ENCODE measurements at places on chromosomes 2 and 18.
A peak's percentile ranks its signal among the peaks of the same experiment; 100 is the strongest.

DNA sequence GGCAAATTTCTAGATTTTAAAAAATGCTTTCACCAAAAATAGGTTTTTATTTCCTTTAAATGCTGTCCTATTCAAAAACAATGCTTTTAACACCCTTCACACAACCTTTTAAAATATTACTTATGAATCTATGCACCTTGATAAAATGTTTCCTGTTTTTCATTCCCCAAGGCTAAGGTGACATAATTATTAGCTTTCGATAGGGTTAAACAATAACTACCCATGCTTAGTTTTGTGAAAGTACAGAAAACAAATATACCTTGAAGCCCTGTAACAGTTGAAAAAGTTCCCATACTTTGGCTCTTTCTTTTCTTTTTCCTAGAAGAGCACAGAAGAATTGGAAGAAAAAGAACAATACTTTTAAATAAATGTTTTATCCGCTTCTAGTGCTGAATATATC, 54.9 kb upstream of the ITPRID2 start:
- DNase-seq, result no peak

- no peak for DNase-seq
Observed at GRCh38 chr2:220215785-220216184, 588.4 kb downstream of the SLC4A3 start.

DNA sequence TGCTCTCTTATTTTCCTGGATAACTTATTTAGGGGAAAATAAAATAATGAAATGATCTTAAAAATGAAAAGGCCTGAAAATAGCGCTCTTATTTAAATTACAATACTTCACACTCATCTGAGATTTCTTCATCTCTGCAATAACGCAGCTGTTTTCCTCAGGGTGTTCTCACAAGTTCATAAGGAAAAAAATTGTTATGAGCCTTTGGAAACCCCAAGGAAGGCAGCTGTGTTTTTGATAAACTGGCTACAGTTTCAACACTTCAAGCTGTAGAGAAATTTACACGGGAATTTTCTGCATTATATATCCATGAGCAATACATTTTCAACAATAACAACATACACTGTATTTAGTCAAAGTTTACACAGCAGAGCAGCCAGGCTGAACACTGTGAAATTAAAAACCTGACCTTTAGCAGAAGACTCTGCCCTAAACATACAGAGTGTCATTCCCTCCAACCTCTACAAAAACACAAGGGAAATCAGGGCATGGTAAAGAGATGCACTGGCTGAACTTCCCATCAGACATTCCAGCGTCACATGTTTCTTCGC, 959.6 kb downstream of the SLC4A3 start:
- DNase-seq, result no peak

- DNase-seq, result no peak
Observed at GRCh38 chr18:59878644-59879043, 21.2 kb upstream of the PMAIP1 start.

GRCh38 chr2:719191-719590, 42.0 kb upstream of the TMEM18 start:
- DNase-seq, result no peak

DNA sequence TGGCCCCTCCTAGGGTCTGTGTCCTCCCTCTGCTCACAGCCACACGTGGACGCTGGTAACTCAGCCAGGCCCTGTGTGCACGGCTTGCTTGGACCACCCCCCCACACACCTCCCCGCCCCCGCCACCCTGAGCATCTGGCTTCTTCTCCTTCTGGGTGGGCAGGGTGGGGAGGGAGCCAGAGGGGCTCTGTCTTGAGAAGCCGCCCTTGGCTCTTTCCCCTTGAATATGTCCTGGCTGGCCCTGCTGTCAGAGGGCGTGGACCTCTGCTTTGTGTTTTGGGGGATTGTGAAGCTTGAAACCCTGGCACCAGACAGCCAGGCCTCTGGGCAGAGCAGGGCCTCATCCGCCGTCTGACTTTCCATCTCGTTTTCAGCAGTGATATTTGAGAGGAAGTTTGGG, 72.1 kb downstream of the GLI2 start:
- no peak for DNase-seq

GRCh38 chr2:218799990-218800389, 18.0 kb downstream of the CYP27A1 start:
- DNase-seq, result no peak

- DNase-seq, result no peak
Observed at GRCh38 chr18:1930291-1931270, 640.7 kb downstream of the METTL4 start.

DNA sequence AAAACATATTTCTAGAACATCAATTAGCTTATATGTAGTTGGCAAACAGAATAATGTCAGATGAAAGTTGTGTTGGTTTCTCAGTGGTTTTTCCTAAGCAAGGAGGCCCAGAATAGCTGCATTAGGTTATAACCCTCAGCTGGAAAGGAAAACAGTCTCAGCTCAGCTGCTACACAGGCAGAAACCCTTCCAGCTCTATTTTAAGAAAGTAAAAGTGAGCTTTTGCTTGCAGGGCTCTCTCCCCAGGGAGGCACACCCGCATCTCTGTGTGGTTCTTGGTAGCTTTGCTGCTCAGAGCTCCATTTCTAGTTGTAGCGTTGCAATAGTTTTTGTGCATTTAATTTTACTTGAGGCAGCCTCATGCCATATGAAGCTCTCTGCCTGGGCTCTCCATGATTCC, 54.6 kb downstream of the PIKFYVE start:
- DNase-seq, result no peak

GRCh38 chr2:236086971-236087465, 81.2 kb downstream of the GBX2 start:
- DNase-seq, result no peak

DNA sequence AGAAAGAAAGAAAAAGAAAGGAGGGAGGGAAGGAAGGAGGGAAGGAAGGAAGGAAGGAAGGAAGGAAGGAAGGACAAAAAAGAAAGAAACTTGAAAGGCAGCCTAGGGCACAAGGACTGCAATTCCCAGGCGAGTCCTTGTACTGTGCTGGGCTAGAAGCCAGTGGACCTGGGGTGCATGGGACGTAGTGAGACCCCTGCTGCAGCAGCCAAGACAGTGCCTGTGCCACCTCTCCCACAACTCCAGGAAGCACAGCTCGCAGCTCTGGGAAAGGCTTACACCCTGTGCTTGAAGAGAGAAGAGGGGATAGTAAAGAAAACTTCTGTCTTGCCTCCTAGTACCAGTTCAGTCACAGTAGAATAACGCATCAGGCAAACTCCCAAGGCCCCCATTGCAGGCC, 227.9 kb upstream of the CDH7 start:
- DNase-seq, result no peak

- DNase-seq, result no peak
Observed at GRCh38 chr2:50754514-50754913, 277.4 kb downstream of the NRXN1 start.

DNA sequence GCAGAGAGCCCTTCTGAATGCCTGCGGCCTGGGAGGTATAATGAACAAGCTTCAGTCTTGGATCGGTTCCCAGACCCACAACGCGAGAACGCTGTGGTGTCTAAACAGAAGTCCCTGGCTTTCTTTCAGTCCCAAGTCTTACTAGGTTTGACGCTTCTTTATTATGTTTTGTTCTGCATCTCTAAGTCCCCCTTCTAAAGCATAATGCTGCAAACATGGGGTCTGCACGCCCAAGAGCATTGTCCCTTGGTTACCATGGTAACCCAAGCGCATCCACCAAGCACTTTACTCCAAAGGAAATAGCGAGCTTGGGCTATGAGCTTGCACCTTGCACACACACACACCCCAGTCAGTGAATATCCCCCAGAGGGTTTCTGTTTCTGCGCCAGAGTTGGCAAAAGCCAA, 193.7 kb downstream of the INO80D start:
- peak; percentile 10 for DNase-seq

GRCh38 chr2:67900826-67901225, 162.0 kb downstream of the C1D start:
- no peak for DNase-seq

- peak; percentile 9 for DNase-seq
Observed at GRCh38 chr2:219509780-219510511, 4.3 kb upstream of the ASIC4 start.

DNA sequence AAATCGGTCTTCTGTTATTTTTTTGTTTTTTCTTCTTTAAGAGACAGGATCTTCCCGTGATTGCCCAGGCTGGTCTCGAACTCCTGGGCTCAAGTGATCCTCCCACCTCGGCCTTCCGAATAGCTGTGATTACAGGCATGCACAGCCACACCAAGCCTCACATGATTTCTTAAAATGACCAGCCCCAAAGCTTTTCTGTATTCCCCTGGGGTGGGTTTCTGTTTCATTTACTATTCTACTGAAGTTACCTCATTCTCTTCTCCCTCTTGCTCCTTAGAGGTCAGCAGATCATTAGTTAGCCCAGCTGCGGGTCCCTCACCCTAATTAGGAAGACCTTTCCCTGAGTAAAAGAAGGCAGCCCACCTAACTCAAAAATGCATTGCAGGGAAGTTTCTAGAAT, 27.6 kb downstream of the SLC1A4 start:
- DNase-seq, result no peak

- DNase-seq, result no peak
Observed at GRCh38 chr2:44929159-44929734, 12.3 kb upstream of the SIX3 start.

DNA sequence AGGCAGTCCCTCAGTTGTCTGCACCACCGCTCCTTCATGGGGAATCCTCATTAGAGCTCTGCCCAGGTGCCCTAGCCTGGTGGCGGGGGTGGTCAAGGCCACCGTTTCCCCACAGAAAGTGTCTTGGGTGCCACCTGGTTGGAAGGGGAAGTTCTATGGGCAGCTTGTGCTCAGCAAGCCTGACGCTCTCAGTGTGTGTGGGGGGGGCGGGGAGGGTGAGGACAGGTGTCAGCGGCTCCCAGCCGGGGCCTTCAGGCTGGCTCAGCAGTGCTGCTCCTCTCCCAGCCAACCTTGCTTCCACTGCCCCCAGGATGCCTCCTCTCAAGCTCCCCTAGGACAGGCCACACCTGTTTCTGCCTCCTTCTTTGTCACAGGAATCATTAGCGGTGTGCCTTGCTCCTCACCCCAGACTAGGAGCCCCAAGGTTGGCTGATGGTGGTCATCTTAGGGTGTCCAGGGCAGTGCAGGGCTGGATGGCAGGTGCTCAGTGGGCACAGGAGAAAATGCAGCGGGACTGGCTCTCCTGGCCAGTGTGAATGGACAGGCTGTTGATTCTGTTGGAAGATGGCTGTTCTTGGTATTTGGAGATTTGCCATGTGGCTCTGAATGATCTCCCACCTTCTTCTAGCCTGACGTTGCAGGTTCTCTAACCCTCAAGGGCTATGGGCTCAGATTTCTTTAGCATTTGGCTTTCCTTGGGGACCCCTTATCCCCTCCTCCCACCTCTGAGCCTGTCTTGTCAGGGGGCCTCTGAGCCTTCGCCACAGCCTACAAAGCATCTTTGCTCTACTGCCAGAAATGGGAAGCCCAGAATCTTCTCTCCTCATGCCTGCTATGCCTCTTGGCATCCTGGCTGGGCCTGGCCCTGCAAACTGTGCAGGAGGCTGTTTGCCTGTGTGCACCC, 185.8 kb upstream of the HS6ST1 start:
- DNase-seq, result no peak

- DNase-seq, result no peak
Observed at GRCh38 chr2:158774681-158775080, 20.4 kb upstream of the DAPL1 start.

GRCh38 chr18:69596345-69596744, 195.7 kb downstream of the DOK6 start:
- DNase-seq, result no peak

DNA sequence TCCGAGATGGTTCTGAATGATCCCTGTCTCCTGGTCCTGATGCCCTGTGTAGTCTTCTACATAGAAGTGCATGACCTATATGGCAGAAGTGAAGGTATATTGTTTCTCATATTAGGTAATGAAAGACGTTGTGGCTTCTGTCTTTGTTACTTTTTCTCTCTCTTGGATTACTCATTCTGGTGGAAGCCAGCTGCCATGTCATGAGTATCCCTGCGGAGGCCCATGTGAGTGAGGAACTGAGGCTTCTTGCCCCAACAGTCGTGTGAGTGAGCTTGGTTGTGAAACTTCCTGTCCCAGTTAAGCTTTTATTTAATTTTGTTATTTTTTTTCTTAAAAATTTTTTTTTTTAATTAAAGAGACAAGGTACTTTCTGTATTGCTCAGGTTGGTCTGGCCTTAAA, 134.7 kb downstream of the UBR3 start:
- no peak for DNase-seq

- no peak for DNase-seq
Observed at GRCh38 chr18:39190508-39190907, 1624.9 kb upstream of the CELF4 start.

DNA sequence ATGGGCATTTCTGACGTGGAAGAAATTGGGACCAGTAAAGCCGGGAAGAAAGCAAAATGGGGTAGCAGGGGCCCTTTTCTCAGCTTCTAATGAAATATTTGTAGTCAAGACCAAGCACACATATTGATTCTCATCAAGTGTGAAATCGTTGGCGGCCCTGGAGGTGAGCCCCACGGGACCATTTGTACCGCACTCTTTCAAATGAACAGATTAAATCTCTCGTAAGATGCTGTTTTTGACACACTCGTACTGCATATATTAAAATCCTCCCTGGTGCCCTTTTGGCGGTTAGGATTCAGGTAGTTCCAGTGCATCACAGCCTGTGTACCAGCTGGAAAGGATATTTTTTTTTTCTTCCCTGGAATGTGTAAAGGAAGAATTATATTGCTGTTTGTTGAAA, 9.9 kb upstream of the MYL1 start:
- no peak for DNase-seq
